ENCODE measurements at places on chromosomes 11 and 22.

DNA sequence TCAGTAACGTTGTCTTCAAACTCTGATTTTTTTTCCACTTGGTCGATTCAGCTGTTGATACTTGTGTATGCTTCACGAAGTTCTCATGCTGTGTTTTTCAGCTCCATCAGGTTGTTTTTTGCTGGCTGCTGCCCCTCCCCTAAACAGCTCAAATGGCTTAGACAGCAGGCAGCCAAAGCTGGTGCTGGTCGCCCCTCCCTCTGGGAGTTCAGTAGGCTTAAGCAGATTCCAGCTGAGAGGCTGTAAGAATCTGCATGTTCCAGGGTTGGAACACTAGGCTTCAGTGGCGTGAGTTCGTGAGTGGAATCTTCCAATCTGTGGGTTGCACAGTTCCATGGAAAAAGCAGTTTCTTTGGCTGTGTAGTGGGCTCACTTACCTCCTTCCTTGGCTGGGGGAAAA, 10.3 kb upstream of the FIBIN start:
- DNase-seq: no peak

DNA sequence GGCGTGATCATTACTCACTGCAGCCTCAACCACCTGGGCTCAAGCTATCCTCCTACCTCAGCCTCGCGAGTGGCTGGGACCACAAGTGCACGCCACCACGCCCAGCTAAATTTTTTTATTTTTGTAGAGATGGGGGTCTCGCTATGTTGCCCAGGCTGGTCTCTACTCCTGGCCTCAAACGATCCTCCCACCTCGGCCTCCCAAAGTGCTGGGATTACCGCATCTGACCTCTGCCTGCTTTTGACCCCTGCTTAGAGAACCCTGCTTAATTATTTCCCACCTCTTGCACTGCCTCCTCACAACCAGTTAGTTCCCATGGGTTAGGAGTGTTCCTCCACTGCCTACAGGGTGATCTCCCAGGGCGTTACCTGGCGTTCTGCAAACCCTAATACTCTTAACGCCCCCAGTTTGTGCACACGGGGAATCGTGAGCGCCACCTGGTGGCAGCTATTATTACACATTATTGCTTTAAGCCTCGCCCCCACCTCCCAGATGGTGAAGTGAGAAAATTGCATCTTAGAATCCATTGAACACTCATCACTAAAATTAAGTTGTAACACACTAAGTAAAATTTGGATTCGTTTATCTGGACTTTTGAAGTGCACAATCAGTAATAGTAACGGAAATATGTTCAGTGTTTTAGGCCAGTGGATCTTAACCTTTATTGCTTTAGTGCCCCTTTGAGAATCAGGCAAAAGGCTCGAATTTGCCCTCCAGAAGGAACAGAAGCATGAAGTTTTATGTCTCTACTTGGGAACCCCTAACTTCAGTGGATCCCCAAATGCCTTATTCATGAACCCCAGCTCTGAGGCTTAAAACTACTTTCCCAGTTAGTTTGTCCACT, 61.4 kb upstream of the ASPHD2 start:
- DNase-seq: no peak

GRCh38 chr22:23245799-23246136, 65.5 kb downstream of the BCR start:
- DNase-seq: no peak

- no peak for DNase-seq
These were observed 9.3 kb downstream of the PRCP start for GRCh38 chr11:82890936-82891335.

DNA sequence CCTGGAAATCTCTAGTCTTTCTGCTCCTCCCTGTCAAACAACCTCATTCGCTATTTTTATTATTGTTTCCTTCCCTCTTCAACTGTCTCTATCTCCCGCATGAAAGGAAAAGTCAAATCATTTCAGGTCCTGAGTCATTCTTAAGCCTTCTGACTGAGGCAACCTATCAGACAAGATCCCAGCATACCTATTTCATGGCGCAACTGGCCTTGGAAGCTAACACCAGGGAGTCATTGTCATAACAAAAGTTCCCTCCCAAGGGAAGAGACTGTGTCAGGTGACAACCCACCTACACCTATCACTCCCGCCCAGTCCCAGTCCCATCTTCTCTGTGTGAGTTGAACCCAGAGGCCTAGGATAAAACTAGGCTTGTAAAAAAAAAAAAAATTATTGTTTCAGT, 10.2 kb upstream of the ARHGAP42 start:
- DNase-seq: no peak

GRCh38 chr22:19204640-19205039, 26.1 kb upstream of the SLC25A1 start:
- no peak for DNase-seq

- DNase-seq: no peak
These were observed 724.7 kb downstream of the DLG2 start for GRCh38 chr11:84902445-84902844.

- DNase-seq: no peak
These were observed 42.1 kb upstream of the JAM3 start for GRCh38 chr11:134026655-134027343.

DNA sequence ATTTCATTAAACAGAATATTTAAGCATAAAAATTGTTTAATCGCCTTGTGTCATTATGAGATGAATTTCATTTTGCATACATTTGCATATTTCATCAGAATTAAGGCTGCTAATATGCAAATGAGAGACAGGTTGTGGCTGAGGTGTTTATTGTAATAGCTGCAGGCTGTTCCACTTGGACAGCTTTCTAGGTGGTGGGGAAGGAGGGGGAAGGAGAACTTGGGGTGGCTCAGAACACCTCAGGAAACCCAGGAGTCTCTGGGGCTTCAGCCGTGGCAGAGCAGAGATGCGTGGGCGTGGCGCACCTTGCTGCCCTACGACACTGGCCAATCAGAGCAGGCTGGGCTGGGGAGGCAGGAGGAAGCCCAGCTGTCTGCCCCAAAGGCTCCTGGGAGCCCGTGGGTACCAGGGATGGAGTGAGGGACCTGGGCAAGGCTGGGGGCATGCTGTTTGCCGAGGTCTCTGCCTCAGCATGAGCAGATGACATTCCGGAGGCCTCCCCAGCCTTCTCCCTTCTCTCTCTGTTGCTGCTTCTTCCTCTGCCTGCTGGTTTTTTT, 542.9 kb downstream of the MN1 start:
- DNase-seq: no peak

DNA sequence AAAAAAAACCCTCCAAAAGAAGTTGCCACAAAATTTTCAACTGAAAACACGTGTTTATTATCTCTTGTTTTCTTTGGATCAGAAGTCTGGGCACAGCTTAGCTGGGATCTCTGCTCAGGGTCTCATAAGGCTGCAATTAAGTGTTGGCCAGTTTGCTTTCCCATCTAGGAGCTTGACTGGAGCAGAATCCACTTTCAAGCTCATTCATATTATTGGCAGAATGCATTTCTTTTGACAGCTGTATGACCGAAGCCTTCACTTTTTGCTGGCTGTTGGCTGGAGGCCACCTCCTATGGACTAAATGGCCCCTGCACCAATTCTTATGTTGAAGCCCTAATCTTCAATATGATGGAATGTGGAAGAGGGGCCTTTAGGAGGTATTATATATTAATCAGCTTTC, 139.6 kb downstream of the DDX10 start:
- DNase-seq: no peak

GRCh38 chr22:22946131-22946530, 58.5 kb downstream of the IGLL5 start:
- no peak for DNase-seq

DNA sequence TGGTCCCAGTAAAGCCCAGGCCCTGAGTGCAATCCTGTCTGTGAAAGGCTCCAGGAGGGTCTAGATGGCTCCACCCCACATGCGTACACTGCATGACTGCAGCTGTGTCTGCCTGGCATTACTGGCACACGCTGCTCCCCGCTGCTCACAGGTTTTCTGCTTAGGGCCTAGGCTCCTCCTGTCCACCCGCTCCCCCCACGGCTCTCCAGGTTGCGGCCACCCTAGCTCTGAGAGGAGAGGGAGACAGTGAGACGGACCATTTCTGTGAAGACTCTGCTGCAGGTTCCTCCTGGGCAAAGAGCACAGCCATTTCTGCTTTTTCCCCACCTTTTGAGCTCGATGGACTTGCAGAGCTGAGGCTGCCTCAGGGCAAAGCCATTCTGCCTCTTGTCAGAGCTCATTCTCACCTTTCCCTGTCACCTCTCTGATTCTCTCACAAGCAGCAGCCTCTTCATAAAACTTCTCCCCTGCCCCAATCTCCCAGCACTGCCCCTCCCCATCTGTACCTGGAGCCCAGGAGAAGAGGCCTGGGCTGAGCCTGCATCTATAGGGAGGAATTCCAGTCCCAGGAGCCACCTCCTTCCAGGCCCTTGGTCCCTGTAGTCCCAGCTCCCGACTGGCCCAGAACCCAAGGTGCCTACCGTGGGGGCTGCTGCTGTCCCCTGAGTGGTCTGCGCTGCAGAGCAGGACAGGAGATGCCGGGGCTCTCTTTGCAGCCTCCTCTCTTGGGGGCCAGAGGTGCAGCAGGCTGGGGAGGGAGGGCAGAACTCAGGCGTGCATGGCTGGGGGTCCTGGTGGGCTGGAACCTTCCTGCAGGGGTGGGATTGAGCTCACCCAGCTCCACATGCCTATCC, 433.7 kb upstream of the B3GAT1 start:
- DNase-seq: peak; percentile 41

GRCh38 chr11:47326198-47326597, 26.3 kb downstream of the MYBPC3 start:
- DNase-seq: no peak

DNA sequence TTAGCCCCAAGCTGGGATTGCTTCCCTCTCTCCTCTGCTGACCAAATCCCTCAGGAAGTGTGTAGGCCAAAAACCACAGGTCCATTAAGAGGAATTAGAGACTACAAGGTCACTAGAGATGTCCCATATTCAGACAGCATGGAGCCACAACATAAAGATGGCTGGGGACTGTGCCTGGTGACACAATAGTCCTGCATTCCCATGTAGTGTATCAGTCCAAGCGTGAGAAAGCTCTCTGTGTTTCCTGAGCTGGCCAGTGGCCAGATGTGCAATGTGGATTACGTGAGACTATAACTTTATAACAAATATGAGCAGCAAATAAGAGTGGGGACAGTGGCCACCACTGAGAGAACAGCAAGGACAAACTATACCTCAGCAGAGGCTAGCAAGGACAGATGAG, 7.6 kb upstream of the MS4A10 start:
- DNase-seq: no peak

DNA sequence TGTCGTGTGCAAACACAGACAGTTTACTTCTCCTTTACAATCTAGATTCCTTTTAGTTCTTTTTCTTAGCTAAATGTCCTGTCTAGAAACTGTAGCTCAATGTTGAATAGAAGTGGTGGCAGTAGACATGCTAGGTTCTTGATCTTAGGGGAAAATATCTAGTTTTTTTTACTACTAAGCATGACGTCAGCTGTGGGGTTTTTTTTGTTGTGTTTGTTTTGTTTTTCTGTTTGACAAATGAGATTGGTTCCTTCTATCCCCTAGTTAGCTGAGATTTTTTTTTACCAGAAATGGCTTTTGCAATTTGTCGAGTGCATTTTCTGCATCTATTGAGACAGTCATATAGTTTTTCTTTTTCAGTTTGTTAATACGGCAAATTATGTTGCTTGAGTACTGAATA, 2.3 kb upstream of the OR10G7 start:
- DNase-seq: no peak

DNA sequence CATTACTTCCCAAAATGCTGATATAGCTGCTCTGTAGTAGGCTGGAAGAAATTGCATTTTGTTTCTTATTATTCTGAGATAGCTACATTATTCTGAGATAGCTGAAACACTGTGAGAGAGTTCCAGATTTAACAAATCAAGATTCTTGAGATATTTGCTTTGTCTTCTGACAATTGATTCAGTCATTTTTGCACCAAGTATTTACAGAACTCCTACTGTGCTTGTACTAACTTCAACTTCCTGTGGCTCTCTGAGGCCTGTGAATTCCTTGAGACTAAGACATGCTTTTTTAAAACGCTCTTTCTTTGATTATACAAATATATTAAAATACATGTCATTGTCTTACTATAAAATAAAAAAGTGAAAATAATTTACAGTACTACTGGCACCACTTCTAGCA, 52.7 kb downstream of the USP47 start:
- no peak for DNase-seq

GRCh38 chr11:120774591-120775386, 249.1 kb upstream of the TBCEL start:
- DNase-seq: peak; percentile 30

DNA sequence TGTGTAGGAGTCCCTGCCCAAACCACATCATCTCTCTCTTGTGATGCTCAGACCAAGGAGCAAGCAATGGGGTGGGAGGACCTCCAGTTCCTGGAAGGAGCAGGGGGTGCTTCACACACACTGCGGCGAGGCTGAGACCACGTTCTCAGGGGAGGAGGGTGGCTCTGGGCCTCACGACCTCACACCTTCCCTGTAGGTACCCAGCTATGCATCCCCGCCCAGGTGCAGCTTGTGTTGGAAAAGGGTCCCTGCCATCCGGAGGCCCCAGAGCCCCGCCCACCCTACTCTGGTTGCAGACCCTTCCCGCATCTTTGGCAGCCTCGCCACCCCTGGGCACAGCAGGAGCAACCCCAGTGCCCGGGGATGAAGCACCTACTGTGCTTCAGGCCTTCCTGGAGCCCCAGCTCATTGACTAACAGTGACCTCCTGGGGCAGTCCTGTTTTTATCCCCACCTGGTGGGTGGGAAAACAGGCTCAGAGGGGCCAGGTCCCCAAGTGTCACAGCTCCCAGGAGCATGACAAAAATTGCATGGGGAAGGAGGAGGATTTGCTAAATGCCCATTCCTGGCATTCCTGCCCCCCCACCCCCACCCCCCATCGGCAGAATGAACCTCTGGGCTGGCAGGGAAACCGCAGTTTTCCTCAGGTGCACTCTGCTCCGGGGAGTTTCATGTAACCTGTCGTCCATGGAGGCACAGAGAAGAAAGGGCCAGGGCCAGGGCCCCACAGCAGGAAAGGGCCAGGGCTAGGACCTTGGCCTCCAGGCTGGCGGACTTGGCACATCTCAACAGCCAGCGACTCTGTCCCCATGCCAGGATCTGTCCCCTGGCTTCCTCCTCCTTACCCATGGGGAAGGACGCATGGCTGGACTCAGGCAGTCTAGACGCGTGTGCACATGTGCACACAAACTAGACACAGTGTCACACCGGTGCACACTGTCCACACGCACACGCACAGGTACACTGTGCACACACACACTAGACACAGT, 81.0 kb downstream of the IGLL1 start:
- DNase-seq: no peak

GRCh38 chr11:111091321-111091938, 154.1 kb upstream of the POU2AF2 start:
- no peak for DNase-seq

DNA sequence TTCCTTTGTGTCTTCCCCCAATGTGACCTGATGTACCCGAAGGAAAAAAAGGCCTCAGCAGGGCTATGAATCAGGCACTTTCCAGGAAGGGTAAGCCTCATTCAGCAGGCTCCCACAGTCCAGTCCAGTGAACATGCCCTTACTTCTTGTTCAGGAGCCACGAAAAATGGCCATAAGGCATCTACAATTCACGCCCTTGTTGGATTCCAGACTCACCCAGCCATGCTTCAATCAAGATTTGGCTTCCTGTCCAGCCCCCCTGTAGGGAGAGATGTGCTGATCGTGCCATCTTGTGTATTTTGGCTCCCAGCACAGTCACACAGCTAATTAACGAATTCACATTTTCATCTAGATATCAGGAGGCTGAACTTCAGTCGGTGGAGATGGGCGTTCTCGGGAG, 9.9 kb upstream of the KCNJ5 start:
- no peak for DNase-seq

- peak; percentile 17 for DNase-seq
These were observed 15.6 kb downstream of the APOL4 start for GRCh38 chr22:36185828-36186624.

- DNase-seq: no peak
These were observed 5.9 kb downstream of the MARK2 start for GRCh38 chr11:63844836-63845235.

- peak; percentile 91 for DNase-seq
These were observed at the start of gene ADAMTS15 for GRCh38 chr11:130448416-130449309. TSS of gene ADAMTS15 (plus strand) at chr11:130448645. CDS start at chr11:130448974, 329 bp downstream.

Measured in left forelimb (tissue), 1 donor.